GOT3 (cell line): ENCODE measurements at places on chromosomes 3 and 15.

DNA sequence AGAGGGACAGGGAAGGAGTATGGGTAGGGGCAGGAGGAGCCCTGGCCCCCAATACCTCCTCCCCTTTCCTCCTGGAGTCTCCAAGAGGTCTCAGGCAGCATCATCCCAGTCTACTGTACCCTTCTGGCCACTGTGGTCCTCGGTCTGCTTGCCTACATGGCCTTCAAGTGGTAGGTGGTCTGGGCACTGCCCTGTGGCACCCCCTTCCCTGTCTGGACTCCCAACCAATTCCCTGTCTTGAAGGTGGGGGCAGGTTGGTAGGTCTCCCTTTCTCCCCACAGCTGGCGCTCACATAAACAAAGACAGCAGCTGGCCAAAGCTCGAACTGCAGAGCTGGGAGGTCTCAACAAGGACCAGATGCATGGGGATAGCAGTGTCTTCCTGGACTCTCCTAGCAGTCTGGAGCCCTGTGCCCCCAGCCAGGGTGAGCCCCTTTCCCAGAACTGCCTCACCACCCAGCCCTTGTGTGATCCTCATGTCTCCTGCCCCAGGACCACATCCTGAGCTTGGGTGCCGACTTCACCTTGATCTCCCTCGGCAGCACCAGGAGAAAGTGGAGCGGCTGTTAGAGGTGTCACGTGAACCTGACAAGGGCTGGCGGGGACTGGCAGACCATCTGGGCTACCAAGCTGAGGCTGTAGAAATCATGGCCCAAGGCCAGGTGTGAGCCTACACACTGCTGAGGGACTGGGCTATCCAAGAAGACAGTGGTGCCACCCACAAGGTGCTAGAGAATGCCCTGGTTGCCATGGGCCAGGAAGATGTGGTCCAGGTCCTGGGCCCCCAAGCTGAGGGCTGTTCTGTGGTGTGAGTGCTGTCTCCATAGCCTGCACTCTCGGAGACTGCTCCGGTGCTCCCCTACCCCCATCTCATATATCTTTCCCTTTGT is 33.1 kb downstream of the NBEAL2 start:
- DNase-seq: no peak

- DNase-seq: no peak
Measured at GRCh38 chr3:110495201-110495927, 576.3 kb upstream of the NECTIN3 start.

GRCh38 chr3:16066545-16066944 is 107.9 kb upstream of the GALNT15 start:
- DNase-seq: no peak

DNA sequence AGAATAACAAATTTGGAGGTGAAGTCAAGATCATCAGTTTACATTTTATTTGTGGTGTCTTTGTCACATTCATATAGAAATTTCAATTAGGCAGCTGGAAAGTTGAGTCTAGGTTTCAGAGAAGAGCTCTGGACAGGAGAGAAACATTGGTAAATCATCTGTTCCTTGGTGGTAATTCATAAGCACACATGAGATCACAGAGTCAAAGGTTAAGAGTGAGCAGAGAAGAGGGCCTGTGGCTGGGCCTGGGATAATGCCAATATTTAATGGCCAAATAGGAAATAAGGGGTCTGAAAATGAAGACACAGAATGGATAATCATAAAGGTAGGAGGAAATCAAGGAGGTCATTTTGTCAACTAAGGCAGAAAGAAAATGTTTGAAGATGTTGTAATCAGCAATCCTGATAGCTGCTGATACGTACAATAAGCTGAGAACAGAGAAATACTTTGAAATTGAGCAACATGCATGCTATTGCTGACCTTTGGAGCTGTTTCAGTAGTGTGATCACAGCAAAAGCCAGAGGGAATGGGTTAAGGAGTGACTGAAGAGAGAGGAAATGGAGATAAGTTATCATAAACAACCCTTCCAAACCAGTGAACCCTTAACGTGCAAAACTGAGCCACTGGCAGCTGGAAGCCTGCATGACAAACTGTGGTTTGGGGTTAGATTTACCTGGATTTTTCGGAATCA is 692.8 kb downstream of the AGBL1 start:
- DNase-seq: no peak

DNA sequence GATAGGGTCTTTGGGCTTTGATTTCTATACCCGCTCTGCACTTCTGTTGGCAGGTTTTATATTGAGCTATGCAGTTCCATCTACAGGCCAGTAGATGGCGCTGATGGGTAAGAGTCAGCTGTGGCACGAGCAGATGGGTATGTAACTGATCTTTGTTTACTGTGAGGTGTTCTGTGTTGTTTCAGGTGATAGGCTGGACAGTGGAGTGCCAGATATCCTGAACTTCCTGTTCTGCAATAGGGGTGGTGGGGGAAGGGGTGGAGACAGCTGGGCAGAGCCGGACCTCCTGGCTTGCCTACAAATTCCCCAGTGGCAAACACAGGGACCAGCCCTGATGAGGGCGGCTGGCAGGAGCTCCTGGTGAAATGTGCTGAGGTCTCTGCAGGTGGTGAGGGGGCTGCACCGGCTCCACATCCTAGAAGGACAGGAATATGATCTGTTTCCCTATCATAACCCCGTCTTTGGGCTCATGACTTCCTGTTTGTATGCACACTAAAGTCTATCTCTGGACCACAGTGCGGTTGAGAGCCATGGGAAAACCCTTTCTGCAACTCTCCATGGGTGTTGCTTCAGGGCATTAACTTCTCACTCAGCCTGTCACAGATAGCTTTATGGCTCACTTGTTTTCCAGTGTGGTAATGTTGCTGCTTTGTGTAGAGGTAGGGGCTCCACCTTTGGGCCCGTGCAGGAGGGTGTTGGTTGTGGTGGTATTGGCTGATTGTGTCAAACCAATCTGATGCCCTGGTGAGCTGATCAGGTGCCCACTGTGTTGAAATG is 13.4 kb upstream of the FAM98B start:
- DNase-seq: no peak

DNA sequence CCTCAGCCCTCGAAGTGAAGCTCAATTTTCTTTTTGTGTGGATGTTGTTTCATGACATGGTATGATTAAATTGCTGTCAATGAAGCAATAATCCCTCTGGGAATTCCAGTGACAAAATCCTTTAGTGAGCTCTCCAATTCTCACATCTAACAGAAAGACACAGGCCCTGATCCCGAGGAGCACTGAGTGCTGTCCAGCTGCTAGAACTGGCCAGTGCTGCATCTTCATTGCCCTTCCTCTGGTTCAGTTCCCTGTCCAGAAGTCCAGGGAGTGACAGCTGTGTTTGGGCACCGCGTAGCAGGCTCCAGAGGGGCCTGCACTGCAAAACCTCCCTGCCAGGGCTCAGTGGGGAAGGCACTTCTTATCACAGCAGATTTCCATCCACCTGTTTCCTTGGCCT is 516.8 kb upstream of the ATP11B start:
- no peak for DNase-seq

DNA sequence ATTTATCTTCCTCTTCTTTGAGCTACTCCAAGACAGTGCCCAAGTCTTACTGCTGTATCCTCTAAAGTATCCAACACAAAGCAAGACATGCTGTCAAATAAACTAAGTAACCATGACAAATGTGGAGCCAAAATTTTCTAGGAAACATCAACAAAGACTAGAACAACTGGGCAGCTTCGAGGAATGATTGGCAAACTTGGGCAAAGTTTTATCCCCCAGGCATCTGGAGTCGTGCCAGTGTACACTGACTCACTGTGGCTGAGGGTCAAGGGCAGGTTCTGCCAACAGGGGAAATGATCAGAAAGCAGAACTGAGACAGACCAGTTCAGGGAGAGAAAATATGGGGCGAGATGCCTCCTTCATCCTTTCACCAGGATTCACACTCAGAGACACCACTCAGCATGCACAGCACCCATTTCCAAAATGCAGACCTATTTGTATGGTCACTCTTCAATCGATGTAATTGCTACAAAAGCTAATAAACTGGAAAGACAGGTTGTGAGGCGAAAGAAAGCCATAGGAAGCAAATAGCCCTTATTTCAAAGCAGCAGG is 65.8 kb downstream of the MB21D2 start:
- peak; percentile 66 for DNase-seq

- DNase-seq: no peak
Measured at GRCh38 chr15:99424978-99425656, 140.7 kb upstream of the MEF2A start.

GRCh38 chr3:73479325-73479724 is 145.4 kb downstream of the PDZRN3 start:
- DNase-seq: no peak

DNA sequence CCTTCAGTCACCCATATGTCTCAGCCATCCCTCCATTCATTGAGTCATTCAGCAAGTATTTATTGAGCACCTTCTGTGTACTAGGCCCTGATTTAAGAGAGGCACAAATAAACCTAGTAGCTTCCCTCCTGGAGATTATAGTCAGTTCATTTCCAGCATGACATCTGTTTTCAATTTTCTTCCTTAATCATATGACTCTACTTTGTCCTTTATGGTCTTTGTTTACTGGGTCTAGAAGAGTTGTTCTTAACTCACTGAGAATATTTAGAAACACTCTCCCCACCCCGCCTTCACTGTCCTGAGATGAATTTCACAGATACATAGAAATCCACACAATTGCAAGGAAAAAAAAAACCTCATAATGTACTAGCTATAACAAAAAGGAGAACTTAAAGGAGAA is 44.8 kb upstream of the ADAMTS9 start:
- DNase-seq: no peak

DNA sequence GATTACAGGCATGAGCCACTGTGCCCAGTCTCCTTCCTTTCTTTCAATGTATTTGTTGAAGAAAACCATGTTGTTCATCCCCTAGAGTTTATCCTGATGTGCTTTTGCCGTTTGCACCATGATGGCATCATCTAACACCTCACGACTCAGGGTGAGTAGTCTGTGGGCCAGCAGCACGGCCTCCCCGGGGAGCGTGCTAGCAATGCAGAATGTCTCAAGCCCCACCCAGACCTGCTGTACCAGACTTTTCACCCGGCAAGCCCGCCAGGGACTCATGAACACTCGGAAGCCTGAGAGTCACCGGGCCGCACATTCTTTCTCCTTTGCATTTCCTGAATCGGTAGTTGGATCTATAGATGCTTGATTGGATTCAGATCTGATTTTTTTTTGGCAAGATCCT is 64.6 kb downstream of the RPN1 start:
- DNase-seq: no peak

DNA sequence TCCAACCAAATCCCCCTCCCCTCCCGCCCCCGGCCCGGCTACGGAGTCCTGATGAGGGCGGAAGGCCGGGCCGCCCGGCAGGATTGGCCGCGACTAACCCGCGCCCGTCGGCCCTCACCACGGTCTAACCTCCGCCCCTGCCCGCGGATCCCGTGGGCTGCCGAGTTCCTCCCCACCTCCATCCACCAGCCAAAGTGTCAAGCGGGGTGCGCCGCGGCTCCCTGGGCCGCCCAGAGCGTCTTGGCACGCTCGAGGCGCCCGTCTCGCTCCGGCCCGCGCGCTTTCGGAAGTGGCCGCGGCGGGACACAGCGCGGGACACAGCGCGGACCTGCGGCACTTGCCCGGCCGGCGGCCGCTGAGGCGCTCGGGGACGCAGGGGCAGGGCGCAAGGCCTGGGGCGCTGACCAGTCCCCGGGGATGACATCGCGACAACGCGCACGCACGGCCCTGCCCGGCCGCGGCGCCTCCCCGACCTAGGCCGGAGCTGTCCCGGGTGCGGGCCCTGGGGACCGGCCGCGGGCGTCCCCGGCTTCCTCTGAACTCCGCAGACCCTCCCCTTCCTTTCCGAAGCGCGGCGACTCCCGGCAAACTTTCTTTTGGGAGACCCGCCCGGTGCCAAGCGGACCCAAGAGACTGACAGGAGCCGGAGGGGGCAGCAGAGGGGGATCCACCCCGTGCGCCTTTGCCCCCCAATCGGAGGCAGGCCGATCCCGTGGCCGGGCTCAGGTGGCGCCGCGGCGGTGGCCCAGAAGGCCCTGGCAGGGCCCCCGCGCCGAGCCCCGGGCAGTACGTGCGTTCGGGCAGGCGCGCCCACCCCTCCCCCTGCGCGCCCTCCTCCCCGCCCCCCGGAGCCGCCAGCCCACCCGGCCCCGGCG is 112.8 kb upstream of the ICE2 start:
- DNase-seq: no peak

DNA sequence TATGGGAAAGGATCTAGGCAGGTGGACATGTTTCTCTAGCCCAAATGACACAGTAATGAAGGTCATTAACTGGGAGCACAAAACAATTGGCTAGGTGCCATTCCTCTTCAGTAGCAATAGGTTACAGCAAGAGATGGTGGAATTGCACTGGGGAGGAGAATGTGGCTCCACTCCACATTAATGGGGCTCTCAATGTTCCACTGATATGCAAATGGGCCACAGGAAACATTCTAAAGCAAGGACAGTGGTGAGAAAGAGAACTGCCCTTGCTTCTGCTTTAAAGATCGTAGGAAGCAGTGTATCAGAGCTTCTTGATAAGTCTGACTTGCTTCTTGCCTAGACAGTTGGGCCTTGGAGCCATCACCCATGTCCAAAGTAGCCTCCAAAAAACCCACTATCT is 271.4 kb upstream of the PPP2R3A start:
- no peak for DNase-seq
